Peyer's patch (tissue), 4 donors: ENCODE measurements at places on chromosomes 3 and 15.

DNA sequence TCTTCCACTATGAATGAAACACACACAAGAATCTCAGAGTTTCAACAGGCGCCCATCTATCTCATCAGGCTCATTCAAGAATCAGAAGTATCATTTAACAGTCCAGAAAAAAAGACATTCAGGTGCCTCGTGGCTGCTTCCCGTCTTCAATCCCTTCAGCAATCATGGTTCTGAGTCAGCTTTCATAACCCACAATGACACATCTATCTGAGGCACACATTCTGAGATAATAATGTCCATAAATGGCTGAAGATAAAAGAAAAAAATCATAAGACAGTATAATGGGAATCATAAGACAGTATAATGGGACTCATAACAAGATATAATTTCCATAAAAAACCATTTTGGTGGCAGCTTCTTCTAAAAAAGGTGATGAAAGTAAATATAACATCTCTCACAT, 52.4 kb downstream of the TNIK start:
- DNase-seq = no peak

DNA sequence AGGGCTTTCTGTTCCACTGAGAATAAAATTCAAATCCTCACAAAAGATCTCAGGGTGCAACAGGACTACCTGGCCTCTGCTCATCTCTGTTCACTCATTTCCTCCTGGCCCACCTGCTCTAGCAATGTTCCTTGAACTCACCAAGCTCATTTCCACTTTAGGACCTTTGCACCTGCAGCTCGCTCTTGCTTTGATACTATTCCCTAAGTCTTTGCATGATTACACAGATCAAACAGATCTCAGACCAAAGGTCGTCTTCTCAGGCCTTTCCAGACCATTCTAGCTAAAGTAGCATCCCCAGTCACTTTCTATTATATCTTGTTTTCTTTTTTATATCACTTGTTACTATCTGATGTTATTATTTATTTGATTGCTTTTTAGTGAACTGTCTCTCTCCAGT, 54.7 kb downstream of the B3GNT5 start:
- DNase-seq = peak; percentile 85

DNA sequence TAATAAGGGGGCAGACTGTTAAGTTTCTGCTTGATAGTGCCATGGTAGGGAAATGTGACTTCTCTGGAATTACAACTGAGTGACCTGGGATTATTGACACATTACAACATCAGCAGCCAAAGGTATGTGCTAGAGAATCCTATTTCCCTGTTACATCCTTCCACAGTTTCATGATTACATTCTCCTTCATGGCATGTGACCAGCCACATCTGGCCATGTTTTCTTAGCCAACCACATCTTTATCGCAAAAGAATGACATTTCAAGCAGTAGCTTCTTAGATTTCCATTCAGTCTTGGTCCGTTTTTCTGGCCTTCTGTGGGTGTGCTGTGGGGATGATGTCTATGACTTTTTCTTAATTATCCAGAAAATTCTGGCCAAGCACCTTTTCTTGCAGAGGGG, 45.4 kb upstream of the CTDSPL start:
- no peak for DNase-seq

DNA sequence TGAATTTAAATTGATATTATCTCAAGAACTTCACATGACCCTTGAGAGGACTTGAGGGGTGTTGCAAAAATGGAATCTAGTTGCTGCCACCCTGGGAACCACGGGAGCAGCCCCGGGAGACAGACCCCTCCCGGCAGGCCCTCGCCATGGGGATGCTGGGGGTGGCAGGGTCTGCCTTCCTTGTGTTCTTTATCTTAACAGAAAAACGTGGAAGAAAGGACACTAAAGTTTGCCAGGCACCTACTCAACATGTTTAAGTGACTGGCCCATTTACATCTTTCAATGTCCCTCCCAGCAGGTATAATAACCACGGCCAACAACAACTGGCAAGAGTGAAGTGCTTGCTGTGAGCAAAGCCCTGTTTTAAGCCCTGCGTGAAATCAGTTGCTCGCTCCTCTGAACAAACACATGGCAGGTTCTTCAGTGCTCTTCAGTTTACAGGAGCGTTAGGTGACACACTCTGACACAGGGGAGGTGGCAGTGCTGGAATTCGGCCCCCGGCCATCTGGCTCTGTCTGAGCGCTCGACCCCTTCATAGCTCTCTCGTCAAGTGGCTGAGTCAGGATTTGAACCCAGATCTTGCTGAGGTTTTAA, 112.5 kb downstream of the ASB7 start:
- DNase-seq = no peak

GRCh38 chr15:99250001-99250400, 620 bp upstream of the TTC23 start:
- DNase-seq = no peak

DNA sequence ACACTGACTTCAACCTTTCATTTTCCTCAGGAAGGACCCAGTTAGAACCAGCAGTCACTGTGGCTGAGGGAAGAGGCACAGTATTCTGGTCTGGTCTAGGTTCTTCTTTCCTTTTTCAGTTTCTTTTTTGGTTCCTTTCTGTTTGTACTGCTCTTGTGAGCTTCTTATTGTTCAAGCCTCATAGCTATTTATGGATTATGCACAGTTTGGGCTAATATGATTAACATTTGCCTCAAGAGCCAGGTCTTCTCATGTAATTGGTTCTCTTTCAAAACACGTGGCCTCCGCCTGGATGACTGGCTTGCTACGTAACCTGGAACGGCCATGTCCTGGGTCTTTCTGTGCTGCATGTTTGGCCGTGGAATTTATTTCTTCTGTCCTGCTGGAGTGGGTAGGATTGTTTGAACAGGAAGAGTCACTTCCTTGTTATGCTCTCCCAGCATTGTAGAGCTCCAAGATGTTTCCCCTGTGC, 43.3 kb downstream of the RBMS3 start:
- no peak for DNase-seq

DNA sequence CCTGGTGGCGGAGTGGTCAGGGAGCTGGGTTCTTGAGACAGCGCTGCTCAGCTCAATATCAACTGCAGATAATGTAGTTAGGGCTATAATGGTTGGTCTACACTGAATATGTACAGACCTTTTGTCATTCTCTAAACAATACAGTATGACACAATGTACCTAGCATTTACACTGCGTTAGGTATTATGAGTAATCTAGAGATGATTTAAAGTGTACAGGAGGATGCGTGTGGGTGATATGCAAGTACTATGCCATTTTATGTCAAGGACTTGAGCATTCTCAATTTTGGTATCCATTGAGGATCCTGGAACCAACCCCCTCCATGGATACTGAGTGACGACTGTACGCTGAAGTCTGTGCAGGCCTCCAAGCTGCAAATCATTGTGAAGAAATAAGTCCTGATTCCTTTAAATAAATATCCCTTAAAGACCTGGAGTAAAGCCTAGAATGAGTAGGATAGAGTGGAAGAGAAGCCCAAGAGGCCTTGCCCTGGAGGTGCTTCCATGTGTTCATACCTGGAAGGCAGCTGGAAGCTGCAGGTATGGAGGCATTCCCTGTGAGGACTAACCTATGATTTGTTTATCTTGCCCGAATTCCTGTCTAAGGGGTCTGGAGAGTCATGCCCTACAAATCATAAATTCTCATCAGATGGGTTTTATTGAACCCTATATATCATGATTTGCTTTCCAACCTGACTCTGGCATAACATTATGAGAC, 15.7 kb upstream of the RTP1 start:
- DNase-seq = no peak

- no peak for DNase-seq
These were observed 1272.9 kb downstream of the ROBO1 start for GRCh38 chr3:78494851-78495250.

DNA sequence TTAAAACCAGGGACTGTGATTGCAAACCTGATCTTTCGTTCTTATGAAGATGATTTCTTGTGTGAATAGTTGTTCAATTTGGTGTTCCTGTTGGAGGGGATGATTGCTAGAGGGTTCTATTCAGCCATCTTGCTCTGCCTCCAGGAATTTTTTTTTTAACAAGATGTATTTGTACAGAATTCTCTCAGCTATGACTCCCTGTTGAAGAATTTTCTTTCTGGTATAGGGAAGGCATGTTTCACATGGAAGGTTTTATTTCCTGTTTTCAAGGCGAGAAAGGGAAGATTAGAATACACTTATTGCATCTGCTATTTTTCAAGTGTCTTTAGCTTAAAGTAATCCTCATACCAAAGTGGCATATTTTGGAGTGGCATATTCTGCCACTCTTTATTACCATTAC, 5.6 kb upstream of the LRRC34 start:
- no peak for DNase-seq

DNA sequence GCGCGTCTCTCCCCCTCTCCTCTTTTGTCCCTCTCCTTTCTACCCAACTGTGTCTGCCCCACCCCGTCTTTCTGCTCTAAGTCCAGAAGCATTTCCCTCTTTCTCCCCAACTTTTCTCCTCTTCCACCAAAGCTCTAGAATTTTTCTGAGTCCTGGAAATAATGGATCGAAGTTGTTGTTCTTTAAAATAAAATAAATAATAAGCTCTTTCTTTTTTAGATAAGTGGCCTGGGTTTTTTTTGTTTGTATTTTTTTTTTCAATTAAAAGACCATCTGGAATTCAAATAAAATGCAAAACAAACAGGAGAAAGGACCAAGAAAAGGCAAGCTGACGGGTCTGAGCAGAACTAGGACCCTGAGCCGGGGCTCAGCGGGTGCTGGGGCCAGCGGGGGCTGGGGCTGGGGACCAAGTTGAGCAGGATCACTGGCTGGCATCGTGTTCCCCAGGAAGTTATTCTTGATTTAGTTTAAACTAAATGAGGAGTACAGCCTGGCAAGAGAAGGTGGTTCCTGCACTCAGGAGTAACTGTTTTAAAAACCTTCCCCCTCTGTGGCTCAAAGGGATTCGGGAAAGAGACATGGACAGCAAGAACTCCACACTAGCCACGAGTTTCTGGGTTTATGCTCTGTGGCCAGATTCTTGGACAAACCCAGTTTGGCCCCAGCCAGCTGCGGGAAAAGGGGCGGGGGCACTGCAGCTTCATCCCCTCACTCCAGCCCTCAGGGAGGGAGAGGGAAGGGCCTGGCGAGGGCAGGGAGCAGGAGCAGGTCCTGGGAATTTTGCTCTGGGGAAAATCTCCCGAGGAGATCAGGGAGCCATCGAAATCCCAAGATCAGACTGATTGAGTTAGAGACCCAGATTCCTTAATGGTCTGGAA, 8.4 kb downstream of the GATA2 start:
- DNase-seq = no peak

DNA sequence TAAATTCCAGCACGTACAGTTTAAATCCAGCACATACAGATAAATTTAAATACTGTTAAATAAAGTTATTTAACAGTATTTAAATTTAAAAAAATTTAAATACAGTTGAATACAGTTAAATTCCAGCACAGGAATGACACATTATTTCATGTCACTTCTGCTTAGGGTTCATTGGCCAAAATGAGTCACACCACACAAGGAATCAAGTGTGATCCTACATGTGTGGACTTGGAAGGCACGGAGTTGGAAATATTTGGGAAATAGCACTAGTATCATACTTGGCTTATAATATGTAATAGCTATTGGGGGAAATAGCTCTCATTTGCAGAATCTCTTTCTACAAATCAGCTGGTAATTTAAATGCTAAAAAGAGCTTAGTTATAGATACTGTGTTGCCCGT, 10.6 kb downstream of the RAB7A start:
- DNase-seq = no peak

- DNase-seq = no peak
These were observed 457.4 kb upstream of the PROK2 start for GRCh38 chr3:72242326-72242725.

DNA sequence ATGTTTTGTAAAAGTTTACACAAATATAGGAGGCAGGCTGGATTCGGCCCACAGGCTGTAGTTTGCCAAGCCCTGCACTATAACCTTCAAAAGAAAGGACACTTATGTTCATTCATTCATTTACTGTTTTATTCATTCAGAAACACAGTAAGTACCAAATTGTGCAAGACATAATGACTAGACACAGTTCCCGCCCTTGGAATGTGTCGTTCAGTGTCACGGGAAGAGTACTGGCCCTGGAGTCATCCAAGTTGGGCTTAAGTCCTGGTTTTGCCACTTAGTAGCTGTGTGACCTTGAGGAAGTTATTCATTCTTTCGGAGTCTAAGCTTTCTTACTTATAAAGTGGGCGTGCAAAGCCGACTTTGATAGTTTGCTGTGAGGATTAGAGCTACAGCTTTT, 22.0 kb downstream of the COLQ start:
- no peak for DNase-seq

GRCh38 chr3:132073771-132074170, 39.0 kb upstream of the CPNE4 start:
- no peak for DNase-seq

DNA sequence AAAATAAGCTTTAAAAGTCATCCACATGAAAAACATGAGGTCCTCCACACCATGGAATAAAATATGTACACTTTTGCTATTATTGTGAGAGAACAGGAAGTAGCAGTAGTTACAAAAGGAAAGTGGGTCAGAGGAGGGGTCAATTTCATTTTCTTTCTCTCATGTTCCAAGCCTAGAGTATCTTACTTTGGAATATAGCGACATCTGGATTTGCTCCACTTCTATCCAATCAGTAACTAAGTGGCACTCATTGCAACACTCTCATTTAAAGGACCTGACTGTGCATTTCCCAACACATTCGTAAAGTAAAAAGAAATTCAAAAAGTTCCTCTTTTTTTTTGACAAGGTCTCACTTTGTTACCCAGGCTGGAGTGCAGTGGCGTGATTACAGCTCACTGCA, 637.3 kb downstream of the TUSC7 start:
- DNase-seq = no peak

DNA sequence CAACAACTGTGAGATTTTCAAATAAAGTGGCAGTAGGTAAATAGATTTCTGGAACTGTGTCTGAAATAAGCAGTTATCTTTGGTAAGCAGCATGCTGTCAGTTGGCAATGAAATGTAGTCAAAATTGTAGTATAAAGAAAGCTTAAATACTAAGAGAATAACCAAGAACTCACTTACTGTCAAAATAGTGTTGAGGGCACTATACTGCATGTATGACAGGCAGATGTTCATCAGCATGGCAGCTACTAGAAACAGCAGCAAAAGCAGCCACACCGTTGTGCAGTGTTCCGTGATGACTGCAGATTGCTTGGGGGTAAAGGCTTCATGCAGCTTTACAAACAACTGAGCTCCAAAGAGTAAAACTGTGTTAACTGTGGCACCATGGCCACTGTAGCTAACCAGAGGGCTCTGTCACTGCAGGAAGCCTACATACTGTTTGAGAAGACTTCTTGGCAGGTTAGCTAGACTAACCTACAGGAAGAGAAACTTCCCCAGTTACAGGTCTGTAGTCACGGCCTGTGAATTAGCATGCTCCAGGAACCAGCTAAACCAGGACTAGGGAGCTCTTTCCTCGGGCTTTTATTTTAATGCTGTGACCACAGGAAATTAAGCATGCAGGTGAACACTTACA, 459.7 kb downstream of the TBL1XR1 start:
- no peak for DNase-seq

- DNase-seq = no peak
These were observed 651.6 kb downstream of the NTRK3 start for GRCh38 chr15:87604857-87605446.

- no peak for DNase-seq
These were observed 44.7 kb downstream of the CD200 start for GRCh38 chr3:112377568-112378071.
